IPS-NIHi11 (cell line): ENCODE measurements at places on chromosomes 6 and 20.

DNA sequence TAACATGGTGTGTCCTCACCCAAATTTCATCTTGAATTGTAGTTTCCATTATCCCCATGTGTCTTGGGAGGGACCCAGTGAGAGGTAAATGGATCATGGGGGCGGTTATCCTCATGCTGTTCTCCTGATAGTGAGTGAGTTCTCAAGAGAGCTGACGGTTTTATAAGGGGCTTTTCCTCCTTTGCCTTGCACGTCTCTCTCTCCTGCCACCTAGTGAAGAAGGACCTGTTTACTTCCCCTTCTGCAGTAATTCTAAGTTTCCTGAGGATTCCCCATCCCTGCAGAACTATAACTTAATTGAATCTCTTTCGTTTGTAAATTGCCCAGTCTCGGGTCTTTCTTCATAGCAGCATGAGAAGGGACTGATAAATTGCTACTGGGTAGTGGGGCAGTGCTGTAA is 789.3 kb downstream of the FRK start:
- DNase-seq = peak; percentile 22

DNA sequence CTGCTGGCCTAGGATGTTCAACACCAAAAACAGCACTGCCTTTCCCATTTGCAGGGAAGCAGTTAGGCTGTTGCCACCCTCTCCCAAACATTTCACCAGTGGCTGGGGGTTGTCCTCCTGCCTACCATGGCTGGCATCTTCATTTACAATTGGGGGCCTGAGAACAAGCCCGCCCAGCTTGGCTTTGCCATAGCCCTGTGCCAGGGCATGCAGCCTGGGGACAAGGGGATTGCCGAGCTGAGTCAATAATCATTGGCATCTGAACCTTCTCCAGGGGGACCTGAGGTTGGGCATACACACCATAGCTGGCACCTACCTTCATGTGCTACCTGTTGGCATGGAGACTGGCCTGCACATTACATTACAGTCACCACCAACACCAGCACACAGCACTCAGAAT is 345.1 kb downstream of the KHDRBS2 start:
- no peak for DNase-seq

DNA sequence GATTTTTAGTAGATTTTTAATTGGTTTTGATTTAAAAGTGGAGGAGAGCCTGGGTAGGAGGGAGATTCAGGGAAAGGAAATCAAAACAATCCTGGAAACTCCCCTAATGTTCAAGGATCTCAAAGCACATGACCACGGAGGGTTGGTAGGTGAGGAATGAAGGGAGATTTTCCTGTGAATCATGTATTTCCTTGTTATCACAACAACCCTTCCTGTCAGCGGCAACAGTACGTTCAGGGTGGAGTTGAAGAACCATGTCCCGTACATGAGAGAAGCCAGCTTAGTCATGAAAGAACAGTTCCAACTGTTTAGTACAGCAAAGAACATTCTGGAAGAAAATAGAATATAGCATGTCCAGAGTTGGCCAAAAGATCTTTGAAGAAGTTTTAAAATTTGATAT is 79.4 kb upstream of the SCAF8 start:
- DNase-seq = no peak

GRCh38 chr6:157198425-157199279 is 124.7 kb downstream of the TMEM242 start:
- peak; percentile 63 for DNase-seq

DNA sequence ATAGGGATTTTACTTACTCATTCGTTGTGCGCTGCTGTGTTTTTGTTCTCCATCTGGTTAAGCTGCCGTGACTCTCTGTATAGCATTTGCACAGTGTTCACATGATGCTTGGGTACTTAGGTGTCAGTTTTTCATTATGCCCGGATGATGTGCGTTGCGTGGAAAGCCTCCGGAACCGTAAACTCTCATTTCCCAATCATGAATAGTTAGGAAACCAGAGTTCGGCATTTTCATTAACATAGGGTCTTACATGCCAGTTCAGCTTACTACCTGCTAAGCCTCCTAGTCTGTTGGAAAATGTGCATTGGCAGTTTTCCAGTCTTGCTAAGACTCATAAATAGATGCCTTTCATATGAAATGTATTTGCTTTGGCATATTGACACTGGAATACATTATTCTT is 483.4 kb upstream of the FLRT3 start:
- no peak for DNase-seq

DNA sequence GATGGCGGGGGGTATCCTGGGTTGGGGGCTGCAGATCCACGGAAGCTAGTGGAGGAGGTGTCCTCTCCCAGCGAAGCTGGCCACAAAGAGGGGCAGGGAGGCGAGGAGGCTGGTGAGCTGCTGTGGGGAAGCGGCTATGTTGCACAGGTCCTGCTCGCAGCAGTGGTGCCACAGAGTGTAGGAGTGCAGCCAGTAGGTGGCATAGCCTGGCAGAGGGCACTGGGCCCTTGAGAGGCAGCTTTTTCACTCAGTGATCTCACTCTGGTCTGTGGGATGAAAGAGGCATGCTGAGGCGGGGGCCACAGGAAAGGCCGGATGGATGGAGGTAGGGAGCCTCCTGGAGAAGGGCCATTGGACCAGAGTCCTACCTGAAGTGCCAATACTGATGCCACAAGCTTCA is 2.9 kb upstream of the LY6G6D start:
- DNase-seq = no peak

GRCh38 chr20:50645253-50646068 is 45.9 kb downstream of the RIPOR3 start:
- peak; percentile 79 for DNase-seq

GRCh38 chr20:8007490-8007889 is 12.1 kb downstream of the TMX4 start:
- DNase-seq = no peak

- DNase-seq = no peak
Measured at GRCh38 chr6:53959717-53960116, 151.5 kb upstream of the MLIP start.

DNA sequence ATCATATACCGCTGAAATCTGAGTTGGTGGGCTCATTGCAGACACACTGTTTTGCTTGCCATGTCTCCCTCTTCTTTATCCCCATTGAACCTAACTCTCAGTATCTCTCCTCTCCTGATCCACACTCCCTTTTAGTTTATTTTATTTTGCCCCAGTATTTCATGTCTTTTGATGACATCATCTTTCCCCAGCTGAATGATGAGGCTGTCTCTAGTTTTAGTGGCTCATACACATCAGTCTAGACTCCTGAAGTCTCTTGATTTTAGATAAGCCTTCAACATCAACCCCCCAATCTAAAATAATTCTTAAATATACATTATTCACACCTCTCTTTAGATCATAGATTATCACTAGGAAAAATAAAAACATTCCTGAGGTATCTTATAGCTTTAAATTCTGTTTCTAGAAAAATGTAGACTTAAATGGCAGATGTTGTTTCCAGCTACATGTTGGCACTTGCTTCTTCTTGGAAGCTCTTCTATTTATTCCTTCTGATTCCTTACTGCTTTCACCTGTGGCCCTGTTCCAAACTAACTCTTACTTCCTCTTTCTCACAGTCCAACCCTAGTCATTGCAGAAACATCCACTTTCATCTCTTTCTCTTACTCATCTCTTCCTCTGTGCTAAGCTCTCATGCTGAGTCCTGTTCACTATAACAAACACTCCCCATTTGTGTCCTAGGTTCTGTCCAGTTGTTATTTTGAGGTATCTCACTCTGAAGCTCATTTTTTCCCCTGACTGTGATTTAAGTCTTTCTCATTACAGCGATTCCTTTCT is 191.9 kb upstream of the SLC35B3 start:
- no peak for DNase-seq

DNA sequence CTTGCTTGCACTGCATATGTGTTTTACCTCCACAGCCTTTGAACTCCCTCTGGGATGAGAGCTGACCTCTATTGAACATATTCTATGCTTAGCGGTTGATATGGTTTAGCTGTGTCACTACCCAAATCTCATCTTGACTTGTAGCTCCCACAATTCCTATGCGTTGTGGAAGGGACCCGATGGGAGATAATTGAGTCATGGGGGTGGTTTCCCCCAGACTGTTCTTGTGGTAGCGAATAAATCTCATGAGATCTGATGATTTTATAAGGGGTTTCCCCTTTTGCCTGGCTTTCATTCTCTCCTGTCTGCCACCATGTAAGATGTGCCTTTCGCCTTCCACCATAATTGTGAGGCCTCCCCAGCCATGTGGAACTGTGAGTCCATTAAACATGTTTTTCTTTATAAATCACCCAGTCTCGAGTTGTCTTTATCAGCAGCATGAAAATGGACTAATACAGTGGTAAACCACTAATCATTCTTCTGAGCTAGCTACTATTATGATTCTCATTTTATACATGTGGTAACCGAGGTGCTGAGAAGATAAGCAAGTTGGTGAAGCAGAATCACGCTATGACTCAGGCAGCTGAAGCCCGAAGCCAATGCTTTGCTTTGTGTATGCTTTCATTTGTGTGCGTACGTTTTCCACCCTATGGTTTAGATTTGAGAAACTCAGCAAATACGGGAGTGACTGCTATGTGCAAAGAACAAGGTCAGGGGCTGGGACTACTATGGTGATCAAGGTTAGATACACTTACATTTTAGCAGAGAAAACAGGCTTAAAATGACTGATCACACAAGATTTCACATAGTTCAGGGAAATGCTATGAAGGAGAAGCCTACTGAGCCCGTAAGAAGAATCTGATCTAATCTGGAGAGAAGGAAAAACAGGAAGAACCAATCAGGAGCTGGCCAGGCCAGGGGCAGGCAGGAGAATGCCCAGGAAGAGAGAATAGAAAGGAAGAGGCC is 363.5 kb downstream of the ESR1 start:
- DNase-seq = no peak

- DNase-seq = no peak
Measured at GRCh38 chr6:13089296-13089994, 238.9 kb downstream of the TBC1D7 start.
